Epithelial cell of proximal tubule (primary cell): ENCODE measurements at places on chromosomes 6 and 20. TPM values are rescaled to one million over a fixed set of nuclear protein-coding genes. Genes with fewer than 3 reads are reported as not detected.

Gene ZNF311
- 0.52 and 0.65 TPM in 2 replicates for total RNA-seq

Gene CCN2
- total RNA-seq: 36.0 and 40.1 TPM in 2 replicates

Gene SLC24A3
- not detected in 2 replicates for total RNA-seq

Gene THBS2
- 2.5 and 2.7 TPM in 2 replicates for total RNA-seq

Gene ID4
- 7.0 and 17.8 TPM in 2 replicates for total RNA-seq

Gene SERPINB1
- 23.7 and 32.4 TPM in 2 replicates for total RNA-seq

Gene SLPI
- 20.5 and 68.1 TPM in 2 replicates for total RNA-seq

Gene SIGLEC1
- not detected in 2 replicates for total RNA-seq

Gene PROCR
- total RNA-seq: 39.3 and 56.6 TPM in 2 replicates

Gene FAM229B
- total RNA-seq: 3.3 and 11.6 TPM in 2 replicates

Gene LRRN4
- 152 and 199 TPM in 2 replicates for total RNA-seq

Gene IL17A
- not detected in 2 replicates for total RNA-seq

Gene SPATA25
- total RNA-seq: 0.87 TPM in 1 of 2 replicates, not detected in the other

Gene STX16
- total RNA-seq: 10.4 and 14.4 TPM in 2 replicates
